ENCODE measurements at places on chromosomes 2 and 18.
A peak's percentile ranks its signal among the peaks of the same experiment; 100 is the strongest.

GRCh38 chr2:24836206-24836605 lies 43.0 kb downstream of the CENPO start:
- H3K27me3 ChIP-seq: no peaks in the 10 kb centered on the region
- H3K4me3 ChIP-seq: no peak overlapping the region
- no peak for DNase-seq

GRCh38 chr2:230888824-230889400 lies 24.2 kb downstream of the ITM2C start:
- peaks cover 11% of the 10 kb centered on the region for H3K27me3 ChIP-seq
- no peaks in the 10 kb centered on the region for H3K36me3 ChIP-seq
- no peak for DNase-seq

DNA sequence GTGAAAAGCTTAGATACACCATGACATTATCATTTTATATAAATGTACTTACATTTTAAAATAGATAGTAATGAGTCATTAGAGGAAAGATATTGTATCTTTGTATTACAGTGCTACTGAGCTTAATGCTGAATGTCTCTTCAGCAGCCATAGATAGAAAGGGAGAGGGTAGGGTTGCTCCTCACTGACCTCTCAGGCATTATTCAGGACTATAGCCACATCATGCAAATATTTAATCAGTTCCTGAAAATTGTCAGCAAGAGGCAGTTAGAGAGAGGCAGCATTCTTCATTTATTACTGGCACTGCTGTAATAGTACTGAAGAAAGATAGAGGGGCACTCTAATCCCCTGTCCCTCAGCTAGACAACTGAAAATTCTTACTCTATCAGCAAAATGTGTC lies 242.0 kb upstream of the TANK start:
- DNase-seq: no peak
- H3K27me3 ChIP-seq: no peaks in the 10 kb centered on the region
- H3K4me3 ChIP-seq: no peak overlapping the region
- no peaks in the 10 kb centered on the region for H3K36me3 ChIP-seq
- H3K27ac ChIP-seq: no peak overlapping the region
- peaks cover 2% of the 10 kb centered on the region for H3K4me1 ChIP-seq

GRCh38 chr2:95526360-95527341 lies 42.1 kb upstream of the TRIM43B start:
- H3K27ac ChIP-seq: no peak overlapping the region
- peak overlapping the region; percentile 78 for H3K4me3 ChIP-seq
- peaks cover 18% of the 10 kb centered on the region for H3K36me3 ChIP-seq
- no peaks in the 10 kb centered on the region for H3K27me3 ChIP-seq
- H3K4me1 ChIP-seq: peaks cover 12% of the 10 kb centered on the region

DNA sequence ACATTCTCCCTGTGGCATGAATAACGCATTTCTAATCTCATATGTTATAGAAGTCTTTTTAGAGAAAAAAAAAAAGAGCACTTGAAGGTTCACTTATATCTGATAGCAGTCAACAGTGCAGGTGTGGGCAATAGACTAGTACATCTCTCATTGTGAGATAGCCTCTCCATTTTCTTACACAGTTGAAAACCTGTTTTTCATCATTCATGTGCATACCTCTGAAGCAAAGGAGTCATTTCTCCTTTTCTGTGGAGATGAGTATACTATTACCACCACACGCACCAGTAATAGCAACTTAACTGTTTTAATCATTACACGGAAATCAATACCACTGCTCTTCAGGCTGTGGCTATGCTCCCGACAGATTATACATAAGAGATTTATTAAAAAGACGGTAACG lies 1653.3 kb upstream of the TMEFF2 start:
- no peak overlapping the region for H3K27ac ChIP-seq
- no peaks in the 10 kb centered on the region for H3K27me3 ChIP-seq
- H3K4me3 ChIP-seq: no peak overlapping the region
- H3K36me3 ChIP-seq: no peaks in the 10 kb centered on the region

DNA sequence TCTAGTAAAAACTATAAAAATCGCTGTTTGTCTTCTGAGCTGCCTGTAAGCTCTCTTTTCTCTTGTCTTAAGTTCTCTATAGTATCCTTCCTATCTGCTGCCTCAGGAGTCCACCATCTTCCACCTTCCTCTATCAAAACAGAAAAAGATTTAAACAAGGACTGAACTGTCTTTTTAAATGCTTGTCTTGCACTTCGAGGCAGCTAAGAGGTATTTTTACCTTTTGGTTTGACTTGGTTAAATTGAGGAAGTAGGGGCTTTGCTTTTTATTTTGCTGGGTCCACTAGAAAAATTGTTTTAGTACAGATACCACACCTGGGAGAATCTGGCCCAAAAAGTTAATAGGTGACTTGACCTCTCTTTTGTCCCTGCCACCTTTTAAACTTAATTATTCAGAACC lies 12.2 kb downstream of the SESTD1 start:
- no peaks in the 10 kb centered on the region for H3K36me3 ChIP-seq
- no peak overlapping the region for H3K27ac ChIP-seq

Measured in naive thymus-derived CD8-positive, alpha-beta T cell (primary cell).